ENCODE measurements at places on chromosomes 16 and 17. TPM values are rescaled to one million over a fixed set of nuclear protein-coding genes. Genes with fewer than 3 reads are reported as not detected.

GCGR gene
- not detected for total RNA-seq

- peaks cover 70% of the 10 kb centered on the region for H3K27me3 ChIP-seq
- no peak overlapping the region for H3K27ac ChIP-seq
- H3K4me3 ChIP-seq = no peak overlapping the region
- no peaks in the 10 kb centered on the region for H3K36me3 ChIP-seq
- peaks cover 19% of the 10 kb centered on the region for H3K4me1 ChIP-seq
Measured at GRCh38 chr16:27406511-27407128, 4.6 kb downstream of the IL21R start.

- H3K4me3 ChIP-seq = no peak overlapping the region
- H3K27ac ChIP-seq = no peak overlapping the region
- no peak for DNase-seq
- H3K4me1 ChIP-seq = peaks cover 10% of the 10 kb centered on the region
Measured at GRCh38 chr17:57864273-57864672, 14.4 kb upstream of the MRPS23 start.

DNA sequence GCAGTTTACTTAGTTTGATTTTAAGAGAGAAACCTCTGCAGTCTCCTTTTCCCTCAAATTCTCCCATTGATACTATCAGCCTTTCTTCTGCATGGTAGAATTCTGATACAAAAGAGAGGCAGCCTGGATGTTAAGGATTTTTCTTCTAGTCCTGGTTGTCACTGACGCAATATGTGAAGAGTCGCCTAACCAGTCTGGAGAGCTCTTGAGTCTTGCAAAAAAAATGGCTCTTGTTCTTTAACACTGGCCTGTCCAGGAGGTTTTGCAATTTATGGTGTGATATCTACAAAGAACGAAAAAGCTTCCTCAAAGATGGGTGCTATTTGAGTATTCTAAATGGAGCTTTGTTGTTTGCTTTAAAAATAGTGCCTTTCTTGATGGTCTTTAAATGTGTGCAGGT is 28.9 kb downstream of the COX10 start:
- peak; percentile 25 for DNase-seq
- H3K27me3 ChIP-seq = no peaks in the 10 kb centered on the region
- peaks cover 8% of the 10 kb centered on the region for H3K4me1 ChIP-seq
- H3K4me3 ChIP-seq = no peak overlapping the region
- no peaks in the 10 kb centered on the region for H3K36me3 ChIP-seq

DNA sequence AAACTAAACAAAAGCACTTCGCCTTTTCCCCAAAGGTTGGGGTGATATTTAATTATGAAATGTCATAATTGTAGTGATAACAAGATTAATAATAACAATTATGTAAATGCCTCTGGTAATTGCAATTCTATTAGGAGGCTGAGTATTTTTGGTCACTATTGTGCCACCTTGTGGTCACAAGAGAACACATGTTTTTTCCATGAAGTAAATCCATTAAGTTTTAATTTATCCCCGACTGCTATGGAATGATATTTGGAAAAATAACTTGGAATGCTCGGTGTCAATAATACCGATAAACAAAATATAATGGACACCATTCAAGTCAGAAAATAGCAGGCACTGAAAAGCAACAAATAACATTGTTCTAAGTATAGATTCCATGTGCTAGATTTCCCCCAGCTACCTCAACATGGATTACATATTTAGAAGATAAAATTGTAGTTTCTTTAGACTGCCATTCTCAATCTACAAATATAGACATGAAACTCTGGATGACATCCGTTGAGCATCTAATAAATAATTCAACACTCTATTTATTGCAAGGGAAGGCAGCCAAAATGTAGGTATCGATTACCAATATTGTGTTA is 25.0 kb upstream of the KCNJ2 start:
- H3K27ac ChIP-seq = no peak overlapping the region
- H3K36me3 ChIP-seq = no peaks in the 10 kb centered on the region
- H3K27me3 ChIP-seq = no peaks in the 10 kb centered on the region
- no peaks in the 10 kb centered on the region for H3K4me1 ChIP-seq
- no peak overlapping the region for H3K4me3 ChIP-seq

Data from Calu3 (cell line).